ENCODE measurements at places on chromosomes 1 and 21. TPM values are rescaled to one million over a fixed set of nuclear protein-coding genes. Genes with fewer than 3 reads are reported as not detected.

- DNase-seq = no peak
These were observed 11.0 kb downstream of the TRPM2 start for GRCh38 chr21:44364151-44365053.

TCP10L gene
- total RNA-seq = not detected

- DNase-seq = peak; percentile 56
These were observed 3.8 kb upstream of the TGFB2 start for GRCh38 chr1:218341325-218341724.

GRCh38 chr1:8663915-8664329 is 153.5 kb downstream of the RERE start:
- DNase-seq = no peak

VWA5B1 gene
- total RNA-seq = not detected

- no peak for DNase-seq
These were observed 712 bp downstream of the TEKT2 start for GRCh38 chr1:36084497-36085115.

DNA sequence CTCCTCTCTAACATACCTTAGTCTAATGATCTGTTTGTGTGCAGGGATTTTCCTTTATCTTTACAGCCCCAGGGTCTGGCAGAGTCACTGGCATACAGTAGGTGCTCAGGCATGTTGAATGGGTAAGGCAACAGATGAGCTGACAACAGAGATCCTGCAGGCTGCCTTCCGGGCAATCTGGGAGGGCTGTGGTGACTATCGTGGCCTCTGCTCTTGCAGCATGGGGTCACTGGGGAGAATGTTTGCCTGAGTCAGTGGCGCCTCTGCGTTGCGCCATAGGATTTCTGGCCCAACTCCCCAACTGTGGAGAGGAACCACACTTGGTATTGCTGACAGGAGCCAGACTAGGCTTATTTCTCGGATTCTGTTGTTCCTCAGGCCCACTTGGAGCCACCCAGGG is 93.8 kb downstream of the LAMC2 start:
- DNase-seq = peak; percentile 65

- peak; percentile 85 for DNase-seq
These were observed 24.1 kb downstream of the ETNK2 start for GRCh38 chr1:204127597-204128242.

- peak; percentile 20 for DNase-seq
These were observed 113.1 kb downstream of the OLFML2B start for GRCh38 chr1:161910604-161911003.

DNA sequence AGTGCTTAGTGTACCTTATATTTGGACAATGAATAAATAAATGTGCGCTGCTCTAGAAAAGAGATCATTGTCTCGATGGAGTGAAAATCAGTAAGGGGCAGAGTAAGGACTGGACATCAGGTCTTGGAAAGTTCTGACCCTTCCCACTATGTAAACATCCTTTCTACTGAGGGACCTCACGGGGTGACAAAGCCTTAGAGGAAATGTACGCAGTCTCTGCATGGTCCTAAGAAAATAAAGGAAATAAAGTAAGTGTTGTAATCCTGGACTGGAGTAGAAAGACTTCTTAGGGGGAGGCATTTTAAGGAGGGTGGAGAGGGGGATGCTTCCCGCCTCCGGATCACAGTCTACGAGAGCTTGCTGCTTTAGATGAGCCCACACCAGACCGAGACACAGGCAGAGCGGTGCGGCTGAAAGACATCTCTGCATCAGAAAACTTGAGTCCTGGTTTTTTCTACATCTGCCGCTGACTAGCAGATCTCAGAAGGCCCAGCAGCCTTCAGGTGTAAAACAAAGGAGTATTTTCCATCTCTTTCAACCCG is 22.3 kb upstream of the GPR137B start:
- no peak for DNase-seq

- DNase-seq = no peak
These were observed 76.5 kb downstream of the SYT6 start for GRCh38 chr1:114077188-114077587.

DNA sequence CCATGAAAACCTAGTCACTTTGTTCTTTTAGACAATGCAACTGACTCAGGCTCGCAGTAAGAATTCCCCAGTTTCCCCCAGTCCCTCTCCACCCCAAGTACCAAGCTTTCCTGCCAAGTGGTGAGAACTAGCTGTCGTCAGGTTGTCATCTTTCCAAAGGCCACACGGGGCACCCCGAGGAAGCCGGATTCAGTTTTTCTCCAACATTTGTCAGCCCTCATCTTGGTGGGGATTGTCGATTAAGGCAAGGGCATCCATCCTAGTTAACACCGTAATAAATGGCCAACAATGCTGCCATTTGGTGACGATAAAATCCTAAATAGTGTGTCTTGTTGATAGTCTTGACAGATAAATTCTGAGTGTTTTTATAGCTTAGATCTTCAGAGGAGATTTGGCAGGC is 55.9 kb upstream of the PROX1 start:
- DNase-seq = no peak

- DNase-seq = no peak
These were observed 73.9 kb downstream of the PLXNA2 start for GRCh38 chr1:208170252-208170651.

DNA sequence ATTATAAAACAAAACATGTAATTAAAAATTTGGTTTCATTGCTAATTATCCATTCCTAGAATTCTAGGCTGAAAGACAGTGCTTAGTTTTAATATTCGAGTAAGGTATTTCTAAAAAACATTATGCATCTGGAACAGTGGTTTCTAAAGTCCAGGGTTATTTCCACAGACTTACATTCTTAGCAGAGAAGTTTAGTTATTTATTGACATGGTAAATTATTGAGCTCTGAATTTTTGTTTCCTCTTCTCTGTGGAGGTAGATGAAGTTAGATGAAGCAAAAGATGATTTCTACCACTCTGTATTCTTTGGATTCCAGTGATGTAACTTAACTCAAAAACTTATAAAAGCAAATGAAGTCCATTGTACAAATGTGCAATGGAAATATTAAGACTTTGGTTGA is 709.4 kb downstream of the MRPL39 start:
- DNase-seq = no peak

DNA sequence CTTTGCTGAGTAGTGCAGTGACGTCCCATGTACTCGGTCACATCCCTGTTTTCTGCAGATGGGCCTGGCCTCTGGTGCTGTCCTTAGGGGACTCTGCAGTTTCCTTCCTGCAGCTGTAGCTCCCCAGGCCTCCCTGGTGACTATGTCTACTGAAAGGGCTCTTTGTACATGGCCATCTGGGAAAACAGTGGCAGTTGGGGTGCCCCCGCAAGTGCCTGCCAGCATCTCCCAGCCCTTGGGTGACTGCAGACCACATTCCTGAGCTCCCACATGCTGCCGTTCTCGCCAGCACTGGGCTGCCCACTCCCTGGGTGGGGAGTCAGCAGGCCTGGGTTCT is 37.5 kb upstream of the KCNA10 start:
- no peak for DNase-seq

ATP6V1G3 gene
- total RNA-seq = 12.7 TPM

- no peak for DNase-seq
These were observed 41.3 kb downstream of the PIK3C2B start for GRCh38 chr1:204453141-204453772.

NPPB gene
- 6.5 TPM for total RNA-seq

METTL13 gene
- total RNA-seq = 54.1 TPM

DNA sequence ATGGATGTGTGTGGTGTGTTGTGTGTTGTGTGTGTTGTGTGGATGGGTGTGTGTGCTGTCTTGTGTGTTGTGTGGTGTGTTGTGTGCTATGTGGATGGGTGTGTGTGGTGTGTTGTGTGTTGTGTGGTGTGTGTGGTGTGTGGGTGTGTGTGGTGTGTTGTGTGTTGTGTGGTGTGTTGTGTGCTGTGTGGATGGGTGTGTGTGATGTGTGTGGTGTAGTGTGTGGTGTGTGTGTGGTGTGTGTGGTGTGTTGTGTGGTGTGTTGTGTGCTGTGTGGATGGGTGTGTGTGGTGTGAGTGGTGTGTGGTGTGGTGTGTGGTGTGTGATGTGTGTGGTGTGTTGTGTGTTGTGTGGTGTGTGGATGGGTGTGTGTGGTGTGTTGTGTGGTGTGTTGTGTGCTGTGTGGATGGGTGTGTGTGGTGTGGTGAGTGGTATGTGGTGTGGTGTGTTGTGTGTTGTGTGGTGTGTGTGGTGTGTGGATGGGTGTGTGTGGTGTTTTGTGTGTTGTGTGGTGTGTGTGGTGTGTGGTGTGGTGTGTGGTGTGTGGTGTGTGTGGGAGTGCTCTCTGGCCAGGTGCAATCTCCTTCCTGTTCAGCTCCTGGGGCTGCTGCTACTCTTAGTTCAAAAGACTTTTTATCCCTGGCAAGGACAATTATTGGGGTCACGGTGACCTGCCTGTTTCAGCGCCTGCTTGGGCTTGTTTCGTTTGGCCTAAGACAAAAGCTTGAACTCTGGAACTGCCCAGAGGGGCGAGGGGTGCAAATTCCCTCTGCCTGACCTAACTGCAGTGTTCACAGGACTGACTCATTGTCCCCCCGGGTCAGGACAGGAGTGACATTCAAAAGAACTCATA is 101.1 kb downstream of the UBIAD1 start:
- no peak for DNase-seq

SYPL2 gene
- total RNA-seq = 0.24 TPM

DRAXIN gene
- 7.0 TPM for total RNA-seq

- no peak for DNase-seq
These were observed 289.6 kb downstream of the PTPRU start for GRCh38 chr1:29525941-29526340.

- no peak for DNase-seq
These were observed 643.4 kb downstream of the SMYD3 start for GRCh38 chr1:245863566-245864184.

- no peak for DNase-seq
These were observed 6.5 kb downstream of the RNF207 start for GRCh38 chr1:6212193-6212959.

DNA sequence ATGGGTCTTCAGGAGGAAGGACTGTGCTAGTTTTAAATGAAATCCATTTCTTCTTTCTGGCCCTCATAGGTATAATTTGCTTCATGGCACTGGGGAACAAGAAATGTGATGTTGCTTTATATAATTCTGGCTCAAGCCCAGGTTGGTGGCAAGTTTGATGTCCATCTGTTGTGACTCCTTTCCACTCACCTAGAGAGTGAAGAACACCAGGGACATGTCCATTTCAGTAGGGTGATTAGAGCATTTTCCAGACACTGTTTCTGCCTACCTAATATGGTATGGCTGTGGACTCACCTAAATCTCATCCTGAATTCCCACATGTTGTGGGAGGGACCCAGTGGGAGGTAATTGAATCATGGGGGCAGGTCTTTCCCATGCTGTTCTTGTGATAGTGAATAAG is 278.1 kb downstream of the LMX1A start:
- DNase-seq = no peak

DNA sequence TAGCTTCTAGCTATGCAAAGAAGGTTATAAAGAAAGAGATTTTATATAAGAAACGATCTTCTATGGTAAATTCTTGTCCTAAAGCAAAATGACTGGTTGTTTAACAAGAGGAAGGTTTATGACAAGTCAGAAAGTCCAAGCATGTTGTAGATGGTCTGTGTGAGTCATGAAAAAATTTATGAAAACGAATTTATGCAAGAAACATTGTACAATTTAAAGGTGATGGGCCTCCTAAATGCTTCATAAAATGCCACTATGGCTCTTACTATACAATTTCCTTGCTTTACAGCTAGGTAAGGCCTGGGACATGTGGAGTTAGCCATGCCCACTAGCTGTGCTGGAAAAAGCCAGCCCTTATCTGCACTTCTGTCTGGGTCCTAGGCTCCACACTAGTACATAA is 125.4 kb downstream of the PTGER3 start:
- no peak for DNase-seq

CTTNBP2NL gene
- total RNA-seq = 11.2 TPM

- DNase-seq = no peak
These were observed 2.0 kb upstream of the UTP25 start for GRCh38 chr1:209825591-209826434.

DNA sequence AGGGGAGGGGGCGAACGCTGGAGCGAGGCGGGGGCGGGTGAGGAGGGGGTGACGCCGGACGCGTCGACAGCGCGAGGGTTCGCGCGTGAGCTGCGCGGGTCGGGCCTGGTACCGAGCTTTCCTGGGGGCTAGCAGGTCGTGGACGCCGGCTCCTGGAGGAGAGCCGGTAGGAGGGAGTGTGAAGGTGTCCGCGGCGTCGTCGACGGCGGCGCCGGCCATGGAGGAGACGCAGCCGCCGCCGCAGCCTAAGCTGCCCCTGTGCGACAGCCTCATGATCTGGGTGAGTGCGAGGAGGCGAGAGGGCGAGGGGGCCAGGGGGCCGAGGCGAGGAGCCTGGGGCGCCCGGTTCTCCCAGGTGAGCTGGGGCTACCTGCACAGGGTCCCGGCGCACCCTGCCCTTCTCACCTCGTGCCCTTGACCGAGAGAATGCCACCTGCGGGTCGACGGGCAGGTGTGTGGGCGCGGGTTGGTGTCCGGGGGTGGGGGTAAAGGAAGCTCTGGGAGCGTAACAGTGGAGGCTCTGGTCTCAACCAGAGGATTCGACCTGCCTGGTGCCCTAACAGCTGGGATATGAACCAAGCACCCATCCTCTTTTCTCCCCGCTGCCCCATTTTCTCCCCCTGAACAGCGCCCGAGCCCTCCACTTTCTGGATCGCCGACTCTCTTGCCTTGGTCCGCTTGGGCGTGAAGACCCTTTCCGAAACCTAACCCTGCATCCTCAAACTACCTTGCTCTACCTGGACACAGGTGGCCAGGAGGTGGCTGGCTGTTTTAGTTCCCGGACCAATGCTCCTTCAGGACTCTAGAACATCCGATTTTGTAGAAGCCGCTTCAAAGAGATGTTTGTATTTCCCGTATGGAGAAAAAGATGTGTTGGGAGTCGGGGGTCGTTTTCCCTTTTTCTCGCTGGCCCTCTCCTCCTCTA is at the start of gene HOOK1:
Gene HOOK1 (plus strand): TSS at position 49 of the 925 bp plus-strand sequence. CDS start 169 bp downstream, at position 218.
- DNase-seq = no peak

MROH9 gene
- not detected for total RNA-seq

RIMS3 gene
- total RNA-seq = 3.1 TPM

GRCh38 chr21:44907966-44908895 is 12.5 kb downstream of the ITGB2 start:
- DNase-seq = no peak

DNA sequence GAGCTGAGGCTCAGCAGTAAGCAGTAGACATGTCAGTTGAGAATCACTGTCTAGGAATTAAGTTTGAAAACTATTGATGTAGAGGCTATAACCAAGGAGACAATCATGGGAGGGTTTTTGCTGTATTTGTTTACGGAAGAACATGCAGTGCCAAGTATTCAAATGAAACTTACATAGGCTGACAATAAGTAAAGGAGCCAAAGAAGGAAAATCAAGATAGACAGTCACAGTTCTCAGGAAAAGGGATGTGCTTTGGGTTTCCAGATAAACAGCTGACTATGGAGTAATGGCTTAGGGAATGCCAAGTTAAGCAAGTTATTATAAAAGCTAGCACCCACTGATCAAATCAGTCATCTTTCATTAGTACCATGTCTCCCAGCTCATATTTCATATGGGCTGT is 21.5 kb downstream of the GNG12 start:
- DNase-seq = no peak

GRCh38 chr1:28035420-28035819 is 53.0 kb downstream of the EYA3 start:
- DNase-seq = no peak

GRCh38 chr1:105492921-105493320 is 1563.6 kb upstream of the PRMT6 start:
- no peak for DNase-seq

GRCh38 chr1:87226341-87226760 is 102.3 kb upstream of the LMO4 start:
- DNase-seq = peak; percentile 97

PEAR1 gene
- 2.8 TPM for total RNA-seq

- DNase-seq = peak; percentile 21
These were observed 273.8 kb downstream of the FAM72C start for GRCh38 chr1:143698016-143698415.

CLIC4 gene
- 209 TPM for total RNA-seq

PRRX1 gene
- total RNA-seq = 14.0 TPM
